NCI-H1092 treated with DMSO at 0.1 percent for 48 hours (cell line): ENCODE measurements at places on chromosomes 5 and 9.
A peak's percentile ranks its signal among the peaks of the same experiment; 100 is the strongest.

DNA sequence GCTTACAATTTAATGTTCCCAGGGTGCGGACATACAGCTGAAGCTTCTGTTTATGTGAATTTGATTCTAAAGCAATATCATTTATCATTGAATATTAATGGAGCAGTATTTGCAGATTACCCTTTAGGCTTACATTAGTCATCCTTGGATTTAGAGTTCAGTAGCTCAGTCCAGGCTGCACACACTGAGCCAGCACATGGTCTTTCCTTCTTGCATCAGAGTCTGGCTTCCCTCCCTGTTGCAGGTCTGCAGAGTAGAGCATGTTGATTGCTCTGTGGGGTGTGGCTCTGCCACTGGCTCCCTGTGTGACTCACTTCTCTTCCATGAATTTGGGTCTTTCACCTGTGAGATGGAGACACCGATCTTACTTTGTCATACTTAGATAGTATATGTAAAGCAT lies 36.8 kb downstream of the NSG2 start:
- no peak for DNase-seq

GRCh38 chr9:8564960-8565359 lies 765.4 kb upstream of the DMAC1 start:
- DNase-seq, result no peak

DNA sequence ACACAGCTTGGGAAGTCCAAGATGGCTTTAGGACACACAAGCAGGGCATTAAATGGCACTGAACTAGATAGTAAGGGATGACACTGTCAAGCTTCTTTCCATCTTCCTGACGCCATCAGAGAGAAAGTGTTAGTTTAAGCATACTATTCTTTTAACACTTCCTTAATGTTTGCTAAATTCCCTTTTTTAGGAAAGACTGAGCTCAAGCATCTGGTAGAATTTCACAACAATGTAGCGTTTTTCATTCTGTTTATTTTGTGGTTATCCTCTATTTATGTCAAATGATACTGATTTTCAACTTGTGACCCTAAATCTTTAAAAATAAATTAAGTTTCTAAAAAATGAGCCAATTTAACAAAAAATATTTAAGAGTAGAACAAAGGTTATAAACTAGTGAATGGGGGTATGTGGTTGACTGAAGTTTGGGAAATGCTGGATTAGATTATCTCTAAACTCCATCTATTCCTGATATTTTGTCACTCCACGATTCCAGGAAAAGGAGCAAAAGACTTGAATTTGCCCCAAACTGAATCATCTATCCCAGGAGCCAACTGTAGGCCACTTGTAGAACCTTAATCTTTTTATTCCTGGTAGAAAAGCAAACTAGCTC lies 147.4 kb upstream of the KLF9 start:
- DNase-seq, result no peak

GRCh38 chr9:131616983-131617604 lies 71.8 kb downstream of the PRRT1B start:
- no peak for DNase-seq

- peak; percentile 29 for DNase-seq
These were observed 273.5 kb downstream of the TMEM38B start for GRCh38 chr9:105967797-105968196.

GRCh38 chr5:181054138-181054537 lies 14.1 kb downstream of the BTNL9 start:
- DNase-seq, result no peak

DNA sequence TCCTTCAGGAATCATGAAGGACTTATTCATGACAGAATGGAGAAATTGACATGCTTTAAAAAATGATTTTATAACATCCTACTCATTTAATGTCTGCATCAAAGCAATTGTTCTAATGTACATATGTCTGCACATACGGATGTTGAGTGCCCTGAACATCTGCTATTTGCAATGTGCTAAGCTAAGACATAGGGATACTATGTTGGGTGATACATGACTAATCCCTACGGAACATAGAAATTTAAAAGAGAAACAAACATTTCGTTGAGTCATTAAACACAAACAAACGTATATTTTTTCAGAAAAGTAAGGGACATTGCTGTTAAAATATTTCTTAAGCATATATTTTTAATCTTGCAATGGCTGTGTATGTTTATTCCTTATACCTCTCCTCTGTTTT lies 686.5 kb upstream of the ADAMTS16 start:
- no peak for DNase-seq

DNA sequence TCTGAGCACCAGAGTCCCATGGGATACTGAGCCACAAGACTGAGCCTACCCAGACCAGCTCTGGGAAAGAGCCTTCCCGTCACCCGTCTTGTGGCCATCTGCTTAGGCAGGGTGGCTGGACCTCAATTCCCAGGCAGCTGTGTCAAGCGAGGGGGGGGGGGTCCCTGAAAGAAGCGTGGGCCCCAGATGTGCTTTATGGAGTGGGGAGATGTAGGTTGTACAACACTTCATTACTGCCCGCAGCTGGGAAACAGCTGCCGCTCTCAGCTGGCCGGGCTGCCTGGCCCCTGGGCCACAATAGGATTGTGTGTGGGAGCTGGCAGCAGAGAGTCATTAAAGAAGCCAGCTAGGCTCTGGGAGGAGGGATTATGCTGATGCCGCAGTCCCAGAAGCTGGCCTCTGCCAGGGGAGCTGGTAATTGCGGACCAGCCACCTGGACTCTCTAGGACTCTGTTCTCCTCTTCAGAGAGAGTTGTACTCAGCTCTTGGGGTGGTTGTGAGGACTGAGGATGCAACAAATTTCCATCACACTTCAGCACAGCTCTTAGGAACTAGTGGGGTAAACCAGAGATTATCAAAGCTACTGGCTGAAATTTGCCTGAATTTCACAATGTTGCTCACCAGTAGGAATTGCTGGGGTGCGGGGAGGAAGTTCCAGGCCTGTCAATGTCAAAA lies 145.4 kb downstream of the GADD45G start:
- peak; percentile 76 for DNase-seq

DNA sequence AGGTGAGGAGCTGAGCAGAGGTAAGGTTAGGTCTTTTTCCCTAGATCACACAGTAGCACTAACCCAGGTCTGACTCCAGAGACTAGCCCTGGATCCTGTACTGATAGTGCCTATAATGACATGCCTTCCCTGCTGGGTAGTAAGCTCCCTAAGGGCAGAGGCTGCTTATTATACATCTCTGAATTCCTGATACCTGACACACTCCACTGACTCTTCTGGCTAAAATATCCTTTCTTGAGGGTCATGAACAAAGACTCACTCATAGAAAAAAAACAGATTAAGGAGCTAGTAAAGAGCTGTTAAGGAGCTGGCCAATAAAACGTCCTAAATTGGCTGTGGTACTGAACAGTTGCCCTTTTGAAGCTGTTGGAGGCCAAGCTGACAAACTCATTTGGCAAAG lies 149.0 kb upstream of the ITGA1 start:
- no peak for DNase-seq

GRCh38 chr5:14552017-14552416 lies 29.6 kb upstream of the OTULINL start:
- no peak for DNase-seq

- peak; percentile 43 for DNase-seq
These were observed 1.1 kb downstream of the SLC27A4 start for GRCh38 chr9:128341435-128341849.

DNA sequence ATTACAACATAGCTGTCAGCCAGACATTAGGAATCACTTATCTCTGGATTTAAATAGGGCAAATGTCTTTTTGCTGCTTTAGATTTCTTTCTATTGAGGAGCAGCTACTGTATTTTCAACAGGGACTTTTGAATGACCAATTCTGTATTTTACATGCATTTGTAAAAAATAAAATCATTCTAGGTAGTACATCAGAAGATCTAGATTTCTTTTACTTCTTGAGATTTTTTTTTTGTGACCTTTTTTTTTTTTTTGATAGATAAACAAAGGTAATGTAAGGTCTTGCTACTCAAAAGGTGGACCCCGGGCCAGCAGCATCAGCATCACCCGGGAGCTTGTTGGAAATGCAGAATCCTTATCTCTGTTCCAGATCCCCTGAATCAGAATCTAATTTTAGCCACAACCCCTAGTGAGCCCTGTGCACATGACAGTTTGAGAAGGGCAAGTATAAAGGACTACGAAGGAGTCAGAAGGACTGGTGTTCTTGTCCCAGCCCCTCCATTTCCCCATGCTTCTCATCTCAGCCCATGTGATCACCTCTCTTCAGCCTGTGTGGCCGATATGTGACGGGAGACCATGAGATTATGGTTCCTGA lies 37.7 kb upstream of the CKMT2 start:
- DNase-seq, result no peak

DNA sequence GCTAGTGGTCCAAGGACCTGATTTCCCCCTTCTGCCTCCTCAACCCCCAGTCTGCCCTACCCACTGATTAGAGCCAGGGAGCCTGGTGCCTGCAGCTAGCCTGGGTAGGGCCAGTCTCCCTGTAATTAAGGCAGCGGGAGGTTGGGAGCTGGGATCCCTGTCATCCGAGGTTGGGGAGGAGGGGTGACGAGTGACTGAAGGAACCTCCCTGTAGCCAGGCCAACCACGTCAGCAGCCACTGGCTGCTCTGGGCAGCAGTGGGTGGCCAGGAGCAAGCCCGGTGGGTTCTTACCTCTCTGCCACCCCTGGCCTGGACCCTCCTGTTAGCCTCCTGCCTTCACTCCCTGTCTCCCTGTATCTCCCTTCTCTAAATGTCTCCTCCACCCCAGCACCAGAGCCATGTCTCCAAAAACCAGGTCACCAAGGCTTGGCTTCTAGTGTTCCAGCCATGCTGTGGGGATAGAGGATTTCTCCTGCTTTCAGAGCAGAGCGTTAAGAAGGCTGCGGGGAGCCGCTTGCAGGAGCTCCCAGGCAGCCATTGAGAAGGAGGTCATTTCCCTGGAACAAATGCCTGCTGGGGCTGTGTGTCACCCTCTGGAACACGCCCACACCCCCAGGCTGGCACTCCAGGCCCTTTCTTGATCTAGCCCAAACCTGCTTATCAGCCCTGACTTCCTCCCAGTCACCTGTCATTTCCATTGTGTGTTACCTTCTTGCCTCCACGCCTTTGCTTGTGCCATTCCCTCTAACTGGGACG lies 65.0 kb upstream of the GGTA1 start:
- no peak for DNase-seq

DNA sequence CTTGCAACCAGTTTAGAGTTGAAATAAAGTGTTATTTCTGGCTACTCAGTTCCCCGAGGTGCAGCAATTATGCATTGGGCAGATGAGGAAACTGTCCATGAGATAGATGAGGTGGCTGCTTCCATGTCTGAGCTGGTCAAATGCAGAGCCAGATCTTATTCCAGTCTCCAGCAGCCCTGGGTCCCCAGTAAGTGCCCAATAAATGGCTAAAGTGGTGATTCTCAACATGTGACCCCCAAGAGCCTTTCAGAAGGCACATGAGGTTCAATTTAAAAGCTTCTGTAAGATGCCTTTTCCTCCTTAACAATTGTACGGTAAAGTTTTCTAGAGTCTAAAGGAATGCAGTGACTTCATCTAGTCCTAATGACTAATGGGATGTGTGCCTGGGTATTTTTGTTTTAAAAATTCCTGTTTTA lies 17.5 kb downstream of the ATOX1 start:
- no peak for DNase-seq

DNA sequence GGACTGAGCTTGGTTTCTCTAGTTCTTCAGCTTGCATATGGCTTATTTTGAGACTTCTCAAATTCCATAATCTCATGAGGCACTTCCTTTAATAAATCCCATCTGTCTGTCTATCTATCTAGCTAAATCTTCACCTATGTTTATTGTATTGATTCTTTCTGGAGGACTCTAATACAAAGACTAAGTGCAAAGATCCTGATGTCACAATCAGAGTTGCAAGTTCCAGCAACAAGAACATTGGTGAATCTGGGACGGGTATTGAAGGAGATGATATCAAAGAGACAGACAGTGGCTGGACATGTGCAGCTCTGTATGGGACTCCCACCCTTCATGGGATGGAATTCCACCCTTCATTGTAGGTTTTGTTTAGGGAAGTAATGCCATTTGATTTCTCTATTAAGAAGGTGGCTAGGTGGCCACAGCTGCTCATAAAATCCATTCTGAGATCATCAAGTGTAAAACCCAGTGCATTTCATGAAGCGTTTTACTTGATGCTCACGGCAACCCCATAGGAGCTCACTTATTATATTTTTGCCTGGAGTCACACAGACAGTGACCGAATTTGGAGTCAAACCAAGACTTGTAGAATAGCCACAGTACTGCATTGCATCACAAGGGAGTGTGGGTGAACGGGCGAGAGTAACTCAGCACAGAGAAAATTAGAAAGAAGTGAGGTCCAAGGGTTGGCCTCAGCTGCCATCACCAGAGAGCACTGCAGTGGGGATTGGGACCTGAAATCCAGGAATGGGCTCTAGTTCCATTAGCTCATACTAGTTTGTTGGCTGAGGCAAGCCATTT lies 24.9 kb downstream of the TAS2R1 start:
- no peak for DNase-seq

DNA sequence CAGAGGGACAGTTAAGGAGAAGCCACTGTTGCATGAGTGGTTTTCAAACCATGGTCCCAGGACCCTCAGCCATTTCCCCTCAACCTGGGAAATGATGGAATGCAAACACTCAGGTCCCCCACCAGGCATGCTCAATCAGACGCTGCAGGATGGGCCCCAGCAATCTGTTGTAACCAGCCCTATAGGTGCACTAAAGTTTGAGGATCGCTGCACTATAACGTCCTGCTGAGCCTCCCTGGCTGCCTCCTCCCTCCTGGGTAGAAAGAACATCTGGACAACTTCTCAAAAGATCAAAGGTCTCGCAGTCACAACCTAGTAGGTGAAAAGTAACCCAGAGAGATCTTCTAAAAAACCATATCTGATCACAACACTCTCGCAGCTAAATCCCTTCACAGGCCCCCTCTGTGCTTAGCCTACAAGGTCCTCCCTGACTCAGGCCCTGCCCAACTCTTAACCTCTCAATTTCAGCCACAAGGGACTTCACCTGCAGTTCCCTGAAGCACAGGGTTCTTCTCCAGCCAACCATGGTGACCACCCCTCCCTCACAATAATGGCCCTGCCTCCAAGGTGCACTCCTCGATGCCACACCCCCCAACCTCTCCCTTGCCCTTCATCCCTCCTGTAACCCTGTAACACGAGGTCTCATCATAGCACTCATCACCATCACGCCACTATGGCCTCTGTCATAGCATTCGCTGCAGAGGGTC lies 3.5 kb downstream of the SHB start:
- no peak for DNase-seq

DNA sequence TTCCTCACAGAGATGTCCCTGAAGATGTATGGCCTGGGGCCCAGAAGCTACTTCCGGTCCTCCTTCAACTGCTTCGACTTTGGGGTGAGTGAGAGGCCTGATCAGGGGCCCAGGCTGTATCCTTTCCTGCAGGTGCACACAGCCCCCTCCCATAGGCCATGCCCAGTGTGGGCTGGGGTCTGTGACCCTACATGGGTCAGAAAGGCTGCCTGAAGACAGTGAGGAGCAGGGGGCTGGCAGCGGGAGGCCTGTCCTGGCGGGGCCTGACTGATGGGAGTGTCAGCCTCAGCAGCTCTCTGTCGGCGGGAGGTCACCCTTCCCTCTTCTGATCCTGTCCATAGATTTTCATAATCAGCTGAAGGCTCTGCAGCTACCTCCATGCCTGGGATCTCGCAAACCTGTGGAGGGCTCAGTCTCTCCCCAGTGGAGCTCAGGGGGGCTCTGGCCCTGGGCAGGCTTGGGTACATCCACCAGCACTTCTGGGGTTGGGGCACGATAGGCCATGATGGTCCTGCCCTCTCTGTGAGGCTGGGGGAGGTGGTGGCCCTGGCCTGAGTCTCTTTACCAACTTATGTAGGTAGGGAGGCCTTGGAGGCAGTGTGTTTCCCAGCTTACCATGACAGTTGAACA lies 98.5 kb downstream of the CACNA1B start:
- no peak for DNase-seq
